Chondrocyte (in vitro differentiated cells): ENCODE measurements at places on chromosomes 6 and 20. TPM values are rescaled to one million over a fixed set of nuclear protein-coding genes. Genes with fewer than 3 reads are reported as not detected.

DNA sequence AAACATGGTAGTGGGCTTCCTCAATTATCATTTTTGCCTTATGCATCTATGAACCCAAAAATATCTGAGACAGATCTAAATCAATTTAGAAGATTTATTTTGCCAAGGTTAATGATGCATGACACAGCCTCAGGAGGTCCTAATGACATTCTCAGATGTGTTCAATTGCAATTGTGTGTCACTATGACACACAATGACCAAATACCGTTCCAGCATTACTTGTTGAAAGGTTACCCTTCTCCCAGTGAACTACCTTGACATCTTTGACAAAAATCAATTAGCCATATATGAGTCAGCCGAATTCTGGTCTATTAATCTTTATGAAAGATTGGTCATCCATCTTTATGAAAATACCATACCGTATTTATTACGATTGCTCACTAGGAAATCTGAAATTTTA lies 592.5 kb upstream of the GJE1 start:
- DNase-seq: no peak

The NNAT gene
- total RNA-seq: 1.4 to 3.1 TPM (median 2.7 TPM) in 3 replicates

The HTR1E gene
- not detected in 3 replicates for total RNA-seq

The WRNIP1 gene
- 34.0 to 36.1 TPM (median 34.6 TPM) in 3 replicates for total RNA-seq

The ARMH2 gene
- not detected in 3 replicates for total RNA-seq

The RNF39 gene
- not detected in 3 replicates for total RNA-seq

GRCh38 chr6:136788069-136788902 lies 4.0 kb downstream of the MAP3K5 start:
- no peak for DNase-seq

The ZSCAN16 gene
- total RNA-seq: 2.5 to 3.0 TPM (median 3.0 TPM) in 3 replicates

The ROMO1 gene
- 123 to 128 TPM (median 128 TPM) in 3 replicates for total RNA-seq

The CCNC gene
- 35.0 to 45.0 TPM (median 35.5 TPM) in 3 replicates for total RNA-seq
